ENCODE measurements at places on chromosomes 7 and 10.

GRCh38 chr7:7489546-7489945, 46.1 kb downstream of the COL28A1 start:
- no peak for DNase-seq

DNA sequence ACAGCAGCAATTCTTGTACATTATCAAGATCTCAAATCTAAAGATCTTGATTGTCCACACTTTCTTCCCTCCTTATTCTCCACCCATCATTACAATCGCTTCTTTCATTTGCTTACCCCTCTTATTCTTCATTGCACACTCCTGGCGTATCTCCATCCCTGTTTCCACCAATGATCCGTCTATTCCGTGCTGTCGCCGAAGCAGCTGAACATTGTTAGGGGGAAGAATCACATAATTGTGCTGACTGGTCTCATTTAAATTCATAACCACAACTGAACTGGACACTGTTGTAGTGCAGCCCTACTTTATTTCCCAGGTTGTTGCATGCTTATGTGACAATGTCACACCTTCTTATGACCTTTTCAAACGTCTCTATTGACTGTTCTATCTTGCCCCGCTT, 18.9 kb upstream of the NRP1 start:
- DNase-seq: no peak

GRCh38 chr10:72952642-72953158, 1.9 kb downstream of the PLA2G12B start:
- DNase-seq: no peak

DNA sequence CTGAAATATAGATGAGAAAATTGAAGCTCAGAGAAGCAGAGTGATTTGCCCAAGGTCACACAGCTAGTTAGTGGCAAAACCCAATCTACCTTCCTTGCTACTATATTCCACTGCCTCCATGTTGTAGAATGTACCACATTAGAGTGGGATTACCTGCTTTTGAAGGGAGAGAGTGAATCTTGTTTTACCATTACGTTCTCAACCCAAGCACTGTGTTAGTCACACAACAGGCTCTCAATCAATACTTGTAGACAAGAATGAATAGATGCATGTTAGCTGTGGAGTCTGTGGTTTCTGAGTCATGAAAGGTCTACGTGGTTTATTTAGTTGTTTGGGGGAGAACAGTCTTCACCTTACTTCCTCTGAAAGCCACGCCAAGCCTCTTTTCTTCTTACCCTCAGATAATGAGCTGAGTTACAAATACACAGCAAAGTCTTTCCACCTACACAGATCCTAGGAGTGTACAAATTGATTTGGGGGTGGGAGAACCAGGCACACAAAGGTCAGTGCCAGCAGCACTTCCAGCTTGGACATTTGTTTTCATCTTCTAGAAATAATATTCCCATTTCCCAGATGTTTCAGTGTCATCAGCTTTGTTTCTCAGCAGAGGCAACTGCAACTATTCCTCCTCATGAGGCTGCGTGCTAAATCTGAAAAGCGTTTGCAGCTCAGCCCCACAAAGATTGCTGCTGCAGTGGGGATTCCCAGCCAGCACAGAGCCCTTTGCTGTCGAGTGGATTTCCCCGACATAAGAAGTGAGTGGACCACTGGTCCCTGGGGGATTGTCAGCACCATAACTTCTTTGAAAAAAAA, 71.5 kb upstream of the ADO start:
- peak; percentile 80 for DNase-seq

DNA sequence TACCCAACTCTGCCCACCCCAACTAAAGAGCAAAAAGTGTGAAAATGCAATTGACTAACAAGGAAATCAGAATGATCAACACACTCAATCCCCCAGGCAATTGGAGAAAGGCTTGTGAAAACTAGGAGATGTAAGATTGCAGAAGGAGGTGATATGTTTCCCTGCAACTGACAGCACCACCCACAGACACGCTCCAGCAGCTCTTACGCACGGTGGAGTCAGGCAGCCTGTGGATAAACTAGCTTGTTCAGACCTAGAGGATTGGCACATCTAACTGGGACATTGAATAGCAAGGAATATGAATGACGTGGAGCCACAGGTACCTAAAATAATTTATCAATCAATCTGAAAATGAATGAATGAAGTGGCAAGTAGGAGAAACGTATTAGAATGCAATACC, 125.7 kb upstream of the MYO3A start:
- DNase-seq: no peak

DNA sequence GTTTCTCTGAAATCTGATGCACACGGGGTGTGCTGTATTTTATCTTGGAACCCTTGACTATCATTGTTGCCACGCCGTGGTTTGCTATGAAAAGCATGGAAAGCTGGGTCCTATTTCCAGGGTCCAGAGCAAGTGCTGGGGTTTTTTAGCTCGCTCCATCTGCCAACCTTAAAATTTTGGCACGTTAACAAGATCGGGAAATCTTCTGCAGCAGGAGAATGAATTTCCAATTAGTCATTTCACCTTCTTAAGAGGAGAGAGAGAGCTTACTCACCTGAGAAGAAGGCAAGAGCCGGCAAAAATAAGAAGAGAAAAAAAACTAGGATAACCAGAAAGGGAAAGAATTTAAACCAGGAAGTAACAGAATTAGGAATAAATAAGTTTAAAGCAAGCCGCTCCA, 223.6 kb upstream of the CELF2 start:
- no peak for DNase-seq

- DNase-seq: no peak
Measured at GRCh38 chr10:90224791-90225566, 523.6 kb downstream of the KIF20B start.

GRCh38 chr7:95840953-95841950, 68.9 kb downstream of the DYNC1I1 start:
- no peak for DNase-seq
